RWPE2 (cell line): ENCODE measurements at places on chromosomes 12 and 14.

DNA sequence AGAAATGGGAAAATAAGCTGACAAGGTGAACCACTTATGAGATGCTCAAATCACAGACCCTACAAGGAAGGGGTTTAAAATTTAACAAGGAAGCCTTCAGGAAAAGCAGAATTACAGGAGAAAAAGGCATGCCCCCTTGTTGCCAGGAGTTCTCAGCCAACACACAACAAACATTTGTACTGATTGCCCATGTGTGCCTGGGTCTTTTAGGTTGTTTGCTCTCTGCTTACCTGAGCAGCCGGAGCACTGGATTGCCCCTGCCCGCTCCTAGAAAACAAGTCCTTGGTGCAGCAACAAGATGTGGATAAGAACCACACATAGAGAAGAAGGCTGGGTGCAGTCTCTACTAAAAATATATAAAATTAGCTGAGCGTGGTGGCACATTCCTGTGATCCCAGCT lies 3.4 kb downstream of the DRAM1 start:
- DNase-seq: no peak

DNA sequence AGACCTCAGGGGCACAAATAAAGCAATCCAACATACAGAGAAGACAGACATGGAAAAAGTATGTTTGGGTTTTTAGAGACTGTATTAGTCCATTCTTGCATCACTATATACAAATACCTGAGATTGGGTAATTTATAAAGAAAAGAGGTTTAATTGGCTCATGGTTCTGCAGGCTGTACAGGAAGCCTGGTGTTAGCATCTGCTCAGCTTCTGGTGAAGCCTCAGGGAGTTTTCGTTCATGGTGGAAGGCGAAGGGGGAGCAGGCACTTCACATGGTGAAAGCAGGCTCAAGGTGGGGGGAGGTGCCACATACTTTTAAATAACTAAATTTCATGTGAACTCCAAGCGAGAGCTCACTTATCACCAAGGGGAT lies 3.7 kb upstream of the PPP2R5C start:
- DNase-seq: no peak

DNA sequence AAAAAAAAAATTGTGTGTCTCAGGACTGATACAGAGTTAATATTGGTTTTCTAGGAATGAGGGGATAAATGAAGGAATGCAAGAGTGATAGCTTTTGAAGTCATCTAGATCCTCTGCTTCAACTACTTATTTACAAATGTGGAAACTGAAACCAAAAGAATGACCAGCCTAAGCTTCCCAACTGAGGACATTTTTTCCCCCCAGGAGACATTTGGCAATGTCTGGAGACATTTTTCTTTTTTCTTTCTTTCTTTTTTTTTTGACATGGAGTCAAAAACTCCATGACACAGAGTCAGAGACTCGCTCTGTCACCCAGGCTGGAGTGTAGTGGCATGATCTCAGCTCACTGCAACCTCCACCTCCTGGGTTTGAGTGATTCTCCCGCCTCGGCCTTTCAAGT lies 15.3 kb downstream of the DLK1 start:
- no peak for DNase-seq

DNA sequence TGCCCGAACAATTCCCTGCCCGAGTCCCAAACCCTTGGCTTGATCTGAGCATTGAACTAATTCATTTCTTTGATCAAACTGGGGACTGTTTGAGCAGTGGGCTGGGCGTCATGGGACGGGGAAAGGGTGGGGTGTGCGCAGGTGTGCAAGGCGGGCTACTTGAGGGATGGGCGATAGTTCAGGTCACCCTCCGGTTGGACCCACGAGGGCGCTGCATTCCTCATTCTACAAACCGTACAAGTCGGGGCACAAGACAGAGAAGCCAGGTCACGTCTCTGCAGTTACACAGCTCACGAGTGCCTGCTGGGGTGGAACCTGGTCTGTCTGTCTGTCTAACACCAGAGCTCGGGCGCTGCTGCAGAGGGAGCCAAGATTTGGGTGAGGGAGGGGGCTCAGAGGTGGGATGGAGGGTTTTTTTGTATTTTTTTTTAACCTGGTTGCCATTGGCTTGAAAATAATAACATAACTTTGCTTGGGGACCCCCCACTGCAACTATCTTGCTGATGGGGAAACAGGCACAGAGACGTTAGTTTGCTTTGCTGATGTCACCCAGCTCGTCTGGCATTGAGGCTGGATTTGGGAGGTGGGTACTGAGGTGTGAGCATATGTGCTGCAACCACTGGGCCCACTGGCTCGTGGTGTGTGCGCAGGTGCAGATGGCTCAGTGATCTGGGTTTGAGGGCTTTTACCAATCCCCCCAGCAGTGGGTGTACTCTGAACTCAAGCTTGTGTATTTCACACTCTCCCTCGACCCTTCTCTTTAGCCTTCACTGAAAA lies 7.6 kb upstream of the RTL1 start:
- DNase-seq: no peak

GRCh38 chr14:38870296-38870836 lies 232.7 kb downstream of the SEC23A start:
- DNase-seq: no peak

DNA sequence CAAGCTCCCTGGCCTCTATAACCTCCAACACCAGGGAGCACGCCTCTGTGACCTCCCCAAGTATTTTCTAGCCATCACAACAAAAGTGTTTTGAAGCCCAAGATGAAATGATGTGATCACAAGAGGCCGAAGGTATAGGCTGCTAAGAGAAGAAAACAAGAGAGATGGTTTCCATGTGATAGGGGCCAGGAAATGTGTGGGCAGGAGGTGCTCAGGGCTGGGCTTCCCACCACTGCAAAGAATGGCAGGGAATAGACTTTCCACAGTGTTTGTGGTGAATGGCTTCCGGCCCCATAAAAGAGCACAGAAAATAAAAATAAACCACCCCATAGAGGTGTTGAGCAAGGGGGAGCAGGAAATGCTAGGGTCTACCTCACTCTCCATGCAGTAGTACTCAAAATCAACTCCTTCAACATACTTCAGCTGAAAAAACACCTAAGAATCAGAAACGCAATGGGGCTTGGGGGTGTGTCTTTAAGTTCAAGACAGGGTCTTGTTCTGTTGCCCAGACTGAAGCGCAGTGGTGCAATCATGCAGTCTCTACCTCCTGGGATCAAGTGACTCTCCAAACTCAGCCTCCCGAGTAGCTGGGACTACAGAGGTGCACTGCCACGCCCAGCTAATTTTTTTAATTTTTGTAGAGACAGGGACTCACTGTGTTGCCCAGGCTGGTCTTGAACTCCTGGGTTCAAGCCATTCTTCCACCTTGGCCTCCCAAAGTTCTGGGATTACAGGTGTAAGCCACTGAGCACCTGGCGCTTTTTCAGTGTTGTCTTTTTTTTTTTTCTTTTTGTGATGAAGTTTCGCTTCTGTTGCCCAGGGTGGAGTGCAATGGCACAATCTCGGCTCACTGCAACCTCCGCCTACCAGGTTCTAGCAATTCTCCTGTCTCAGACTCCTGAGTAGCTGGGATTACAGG lies 27.1 kb downstream of the DAD1 start:
- no peak for DNase-seq

- DNase-seq: no peak
Measured at GRCh38 chr14:68263563-68264259, 444.1 kb downstream of the RAD51B start.

DNA sequence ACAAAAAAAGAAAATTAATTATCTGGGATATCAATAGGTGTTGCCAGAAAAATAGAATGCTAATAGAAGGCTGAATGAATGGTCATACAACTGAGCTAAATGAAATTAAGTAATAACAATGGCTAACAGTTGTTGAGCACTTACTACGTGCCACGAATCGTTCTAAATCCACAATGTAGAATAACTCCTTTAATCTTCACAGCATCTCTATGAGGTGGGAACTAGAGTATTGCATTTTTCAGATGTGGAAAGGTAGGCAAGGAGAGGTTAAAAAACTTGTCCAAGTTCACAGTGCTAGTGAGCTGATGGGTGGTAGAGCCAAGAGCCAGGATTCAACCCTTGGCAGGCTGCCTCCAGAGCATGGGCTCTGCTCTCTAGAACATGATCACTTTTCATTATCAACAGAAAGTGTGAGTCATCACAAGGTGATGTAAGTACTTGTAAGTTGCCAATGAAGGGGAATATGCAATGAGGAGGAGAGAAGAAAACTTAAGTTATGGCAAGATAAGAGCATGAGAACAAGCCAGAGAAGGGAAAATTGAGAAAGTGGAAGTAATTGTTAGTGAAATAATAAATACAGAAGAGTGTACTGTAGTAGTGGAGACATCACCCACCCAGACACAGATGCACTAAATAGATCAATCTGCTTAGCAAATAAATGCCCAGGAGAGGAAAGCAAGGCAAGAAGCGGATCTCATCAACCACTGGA lies 122.1 kb downstream of the PRKD1 start:
- DNase-seq: peak; percentile 38

DNA sequence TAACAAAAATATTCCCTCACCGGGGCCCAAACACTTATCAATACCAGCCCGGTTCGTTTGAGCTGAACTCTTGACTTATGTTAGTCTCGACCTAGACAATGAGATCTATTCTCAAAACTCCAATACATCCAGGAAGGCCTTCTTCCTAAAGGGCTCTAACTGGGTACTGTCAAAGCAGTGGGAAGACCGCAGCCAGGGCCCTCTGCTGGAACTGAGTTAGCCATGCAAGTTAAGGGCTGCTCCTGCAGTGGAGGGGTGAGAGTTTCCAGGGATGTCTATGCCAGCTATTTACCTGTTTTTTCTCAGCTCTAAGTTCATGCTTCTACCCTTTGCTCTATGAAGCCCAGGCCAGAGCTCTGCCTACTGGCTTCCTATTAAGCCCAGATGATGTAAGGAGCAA lies 348.8 kb downstream of the GXYLT1 start:
- DNase-seq: no peak

DNA sequence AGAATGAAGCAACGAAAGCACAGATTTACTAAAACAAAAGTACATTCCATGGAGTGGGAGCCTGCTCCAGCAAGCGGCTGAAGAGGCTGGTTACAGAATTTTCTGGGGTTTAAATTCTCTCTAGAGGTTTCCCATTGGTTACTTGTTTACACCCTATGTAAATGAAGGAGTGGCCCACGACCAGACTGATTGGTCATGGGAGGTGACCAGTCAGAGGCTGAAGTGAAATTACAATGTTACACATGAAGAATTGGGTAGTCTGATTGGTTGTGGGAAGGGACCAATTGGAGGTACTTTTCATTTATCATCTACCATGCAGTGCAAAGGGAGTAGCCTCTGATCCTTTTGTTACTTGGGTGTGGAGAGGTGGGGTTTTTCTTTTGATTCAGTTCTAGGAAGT lies 36.2 kb upstream of the APPL2 start:
- no peak for DNase-seq

DNA sequence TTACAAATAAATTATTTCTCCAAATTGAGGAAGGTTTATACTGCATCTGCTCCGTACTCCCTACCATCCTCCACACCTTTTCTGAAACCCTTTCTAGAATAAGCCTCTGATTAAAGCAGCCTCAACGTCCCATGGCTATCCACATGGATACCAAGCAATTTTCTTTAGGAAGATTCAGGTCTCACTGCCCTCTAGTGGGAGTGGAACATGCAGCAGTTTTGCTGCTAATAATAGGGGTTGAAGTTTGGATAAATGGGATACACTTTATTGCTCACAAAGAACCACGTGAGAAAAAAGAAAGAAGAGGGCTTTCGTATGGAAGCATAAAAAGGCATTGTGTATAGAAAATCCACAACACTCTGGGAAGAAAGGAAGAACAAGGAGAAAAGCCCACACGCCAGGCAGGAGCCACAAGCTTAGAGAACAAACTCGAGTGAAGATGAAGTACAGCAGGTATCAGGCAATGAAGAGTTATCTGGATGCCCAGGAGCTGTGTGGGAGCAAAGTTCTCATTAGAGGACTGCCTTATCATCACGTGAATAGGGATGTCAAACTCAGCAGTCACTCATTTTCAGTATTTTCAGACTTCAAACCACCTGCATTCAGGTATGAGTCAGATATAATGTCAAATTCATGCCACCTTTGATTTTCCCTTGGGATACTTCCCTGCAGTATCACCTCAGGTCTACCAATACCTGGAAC lies 45.8 kb downstream of the CCER1 start:
- DNase-seq: no peak

- no peak for DNase-seq
Measured at GRCh38 chr14:78509516-78509915, 339.3 kb downstream of the NRXN3 start.

DNA sequence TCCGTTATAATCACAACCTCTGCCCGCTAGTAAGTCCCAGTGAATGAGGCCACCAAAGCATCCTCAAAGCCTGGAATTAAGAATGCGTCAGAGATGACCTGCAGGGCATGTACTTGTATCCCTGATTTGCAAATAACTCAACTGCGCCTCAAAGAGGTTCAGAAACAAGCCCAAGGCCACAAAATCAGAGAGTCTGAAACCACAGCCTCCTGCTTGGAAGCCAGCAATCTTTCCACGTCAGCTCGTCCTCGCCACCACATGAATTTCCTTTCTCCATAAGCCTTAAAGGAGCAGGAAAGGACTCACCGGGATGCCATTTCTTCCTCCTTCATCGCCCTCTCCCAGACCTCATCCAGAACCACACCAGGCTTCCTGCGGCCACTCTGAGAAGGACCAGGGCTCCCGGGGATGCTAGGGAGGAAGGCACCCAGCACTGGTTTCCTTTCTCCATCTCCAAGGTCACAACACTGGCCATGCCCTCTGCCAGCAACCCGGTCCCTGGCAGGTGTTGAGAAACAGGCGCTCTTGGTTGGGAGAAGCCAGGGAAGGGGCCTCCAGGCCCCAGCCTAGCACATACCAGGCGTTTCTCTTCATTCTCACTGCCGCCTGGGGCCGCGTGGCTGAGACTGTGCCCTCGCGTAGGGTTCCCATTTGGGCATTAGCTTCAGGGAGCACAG lies 191.2 kb upstream of the DIO3 start:
- peak; percentile 37 for DNase-seq

GRCh38 chr14:51431033-51431709 lies 191.1 kb downstream of the TMX1 start:
- DNase-seq: no peak

DNA sequence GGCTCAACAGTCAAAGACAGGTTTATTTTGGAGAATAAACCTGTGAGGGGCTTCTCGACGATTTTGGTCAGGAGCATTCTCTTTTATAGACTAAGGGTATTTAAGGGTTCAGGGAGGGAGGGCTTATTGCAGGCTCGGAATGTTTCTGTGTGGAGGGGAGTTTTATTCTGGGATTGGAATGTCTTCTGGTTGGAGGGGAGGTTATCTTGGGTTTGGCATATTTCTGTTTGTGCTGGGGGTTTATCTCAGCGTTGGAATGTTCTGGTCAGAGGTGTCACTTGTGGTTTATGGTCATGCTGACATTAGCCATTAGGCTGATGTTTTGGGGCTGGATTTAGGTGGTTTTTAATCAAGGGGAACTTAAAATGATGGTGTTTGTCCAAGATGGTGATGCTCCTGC lies 103.9 kb downstream of the SUDS3 start:
- no peak for DNase-seq
